ENCODE measurements at places on chromosomes 7 and 10.

DNA sequence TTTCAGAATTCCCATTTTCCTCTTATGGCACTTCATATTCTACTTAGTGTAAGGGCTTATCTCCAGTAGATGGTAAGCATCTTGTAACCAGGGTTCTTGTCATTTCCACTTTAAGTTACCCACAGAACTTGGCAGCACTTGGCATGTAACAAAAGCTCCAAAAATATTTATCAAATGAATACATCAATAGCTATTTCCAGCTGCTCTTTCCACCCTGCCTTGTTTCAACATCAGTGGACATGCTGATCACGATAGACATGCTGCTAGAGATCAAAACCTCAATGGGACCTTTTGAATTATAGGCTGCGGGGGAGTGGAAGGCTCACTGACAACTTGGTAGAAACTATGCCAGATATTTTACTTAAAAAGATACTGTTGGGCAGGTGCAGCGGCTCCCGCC lies 32.9 kb downstream of the HOXA1 start:
- no peak for DNase-seq

- DNase-seq: no peak
These were observed 34.5 kb downstream of the DOCK1 start for GRCh38 chr10:126939706-126940105.

DNA sequence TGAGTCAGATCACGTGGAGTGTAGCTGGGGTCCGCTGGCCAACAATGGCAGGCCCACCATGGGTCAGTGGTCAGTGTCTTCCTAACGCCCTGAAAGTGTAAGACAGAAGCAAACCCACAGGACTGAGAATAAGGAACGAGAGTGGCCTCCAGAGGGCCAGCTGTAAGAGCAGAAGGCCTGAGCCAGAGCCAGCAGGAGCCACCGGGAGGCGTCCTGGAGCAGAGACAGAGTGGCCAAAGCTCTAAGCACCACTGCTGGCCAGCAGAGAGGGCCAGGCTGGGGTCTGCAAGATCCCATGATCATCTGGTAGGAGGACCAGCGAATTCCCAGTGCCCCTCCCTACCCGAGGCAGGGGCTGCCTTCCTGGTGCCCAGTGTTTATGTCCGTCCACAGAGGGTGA lies 9.2 kb downstream of the CCDC201 start:
- DNase-seq: no peak

GRCh38 chr10:62071846-62072281 lies 170.4 kb downstream of the ARID5B start:
- DNase-seq: no peak

- DNase-seq: peak; percentile 91
These were observed 8.7 kb upstream of the BHLHA15 start for GRCh38 chr7:98202367-98203195.
